Activated CD4-positive, alpha-beta memory T cell treated with anti-CD3 and anti-CD28 coated beads for 36 hours (primary cell): ENCODE measurements at places on chromosomes 3 and 15.

GRCh38 chr15:92938387-92938786 lies 38.3 kb downstream of the CHD2 start:
- no peak for DNase-seq
- peaks cover 75% of the 10 kb centered on the region for H3K36me3 ChIP-seq
- peak overlapping the region; percentile 33 for H3K27ac ChIP-seq
- H3K4me1 ChIP-seq: peaks cover 69% of the 10 kb centered on the region
- no peaks in the 10 kb centered on the region for H3K27me3 ChIP-seq

DNA sequence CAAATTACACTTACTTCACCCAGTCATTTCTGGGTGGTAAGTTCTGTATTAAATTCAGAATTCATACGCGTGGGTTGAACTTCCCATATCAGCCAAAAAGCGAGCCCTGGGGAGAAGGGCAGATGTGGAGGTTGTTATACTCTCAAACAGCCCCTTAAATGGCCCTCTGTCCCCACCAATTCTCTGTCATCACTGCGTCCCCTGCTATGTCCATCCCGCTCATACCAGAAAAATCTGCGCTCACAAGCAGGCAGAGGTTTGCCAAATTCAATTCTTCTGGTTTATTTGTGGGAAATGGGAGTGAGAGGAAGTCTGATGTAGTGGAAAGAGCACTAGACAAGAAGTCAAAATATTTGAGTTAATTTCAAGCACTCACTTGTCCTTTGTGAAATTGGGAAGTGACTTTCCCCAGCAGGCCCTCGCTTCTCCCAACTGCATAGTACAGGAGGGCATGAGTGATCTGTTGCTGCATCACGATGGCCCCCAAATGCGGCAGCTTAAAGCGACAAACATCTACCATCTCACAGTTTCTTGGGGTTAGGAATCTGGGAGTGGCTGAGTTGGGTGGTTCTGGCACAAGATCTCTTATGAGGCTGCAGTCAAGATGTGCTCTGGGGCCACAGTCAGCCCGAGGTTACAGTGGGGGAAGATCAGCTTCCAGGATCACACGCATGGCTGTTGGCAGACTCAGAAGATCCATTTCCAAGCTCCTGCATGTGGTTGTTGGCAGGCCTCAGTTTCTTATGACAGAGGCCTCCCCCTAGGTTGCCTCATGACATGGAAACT lies 67.7 kb downstream of the CPN2 start:
- DNase-seq: no peak
- no peak overlapping the region for H3K4me3 ChIP-seq
- peaks cover 2% of the 10 kb centered on the region for H3K27me3 ChIP-seq
- no peaks in the 10 kb centered on the region for H3K4me1 ChIP-seq

GRCh38 chr3:62454916-62455315 lies 81.6 kb upstream of the FEZF2 start:
- H3K4me3 ChIP-seq: no peak overlapping the region
- no peaks in the 10 kb centered on the region for H3K27me3 ChIP-seq

DNA sequence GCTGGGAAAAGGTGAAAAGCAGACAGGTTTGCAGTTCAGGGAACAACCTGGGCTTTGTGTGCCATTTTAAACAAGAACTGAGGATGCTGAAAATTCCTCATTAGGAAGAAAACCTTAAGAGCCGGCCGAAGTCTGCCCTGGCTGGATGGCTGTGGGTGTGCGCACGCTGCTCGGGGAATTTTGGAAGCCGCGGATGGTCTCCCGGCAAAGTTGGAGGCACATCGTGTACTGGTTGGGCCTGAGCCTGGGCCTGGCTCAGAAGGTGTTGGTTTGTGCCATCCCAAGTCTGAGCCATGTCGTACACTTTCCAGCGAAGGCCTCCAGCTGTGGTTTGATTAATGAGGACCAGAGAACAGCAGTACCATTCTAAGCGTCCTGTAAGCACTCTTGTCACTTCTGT lies 188.2 kb downstream of the ATP10A start:
- peaks cover 15% of the 10 kb centered on the region for H3K27me3 ChIP-seq
- H3K4me3 ChIP-seq: no peak overlapping the region
- H3K36me3 ChIP-seq: peaks cover 6% of the 10 kb centered on the region
- no peak for DNase-seq
- no peak overlapping the region for H3K27ac ChIP-seq

- H3K36me3 ChIP-seq: no peaks in the 10 kb centered on the region
- no peak for DNase-seq
- H3K27me3 ChIP-seq: peaks cover 20% of the 10 kb centered on the region
- no peak overlapping the region for H3K27ac ChIP-seq
Observed at GRCh38 chr15:89822026-89822425, 7.4 kb upstream of the ANPEP start.

- H3K27me3 ChIP-seq: peaks cover 52% of the 10 kb centered on the region
- H3K4me1 ChIP-seq: peaks cover 10% of the 10 kb centered on the region
- DNase-seq: no peak
Observed at GRCh38 chr15:83285284-83285978, 967 bp upstream of the BNC1 start.

- H3K36me3 ChIP-seq: no peaks in the 10 kb centered on the region
- H3K27ac ChIP-seq: no peak overlapping the region
- H3K27me3 ChIP-seq: no peaks in the 10 kb centered on the region
Observed at GRCh38 chr15:42592716-42593115, 17.3 kb downstream of the STARD9 start.

DNA sequence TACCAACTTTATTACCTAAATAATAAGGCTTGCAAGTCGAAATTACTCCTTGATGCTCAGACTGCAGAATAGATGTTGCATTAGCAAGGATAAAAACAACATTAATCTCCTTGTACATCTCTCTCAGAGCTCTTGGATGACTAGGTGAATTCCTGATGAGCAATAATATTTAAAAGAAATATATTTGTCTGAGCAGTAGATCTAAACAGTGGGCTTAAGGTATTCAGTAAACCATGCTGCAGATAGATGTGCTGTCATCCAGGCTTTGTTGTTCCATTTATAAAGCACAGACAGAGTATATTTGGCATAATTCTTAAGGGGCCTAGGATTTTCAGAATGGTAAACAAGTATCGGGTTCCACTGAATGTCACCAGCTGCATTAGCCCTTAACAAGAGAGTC lies 257.1 kb downstream of the TUSC7 start:
- H3K27ac ChIP-seq: no peak overlapping the region
- no peak for DNase-seq
- H3K4me3 ChIP-seq: no peak overlapping the region
- no peaks in the 10 kb centered on the region for H3K4me1 ChIP-seq

DNA sequence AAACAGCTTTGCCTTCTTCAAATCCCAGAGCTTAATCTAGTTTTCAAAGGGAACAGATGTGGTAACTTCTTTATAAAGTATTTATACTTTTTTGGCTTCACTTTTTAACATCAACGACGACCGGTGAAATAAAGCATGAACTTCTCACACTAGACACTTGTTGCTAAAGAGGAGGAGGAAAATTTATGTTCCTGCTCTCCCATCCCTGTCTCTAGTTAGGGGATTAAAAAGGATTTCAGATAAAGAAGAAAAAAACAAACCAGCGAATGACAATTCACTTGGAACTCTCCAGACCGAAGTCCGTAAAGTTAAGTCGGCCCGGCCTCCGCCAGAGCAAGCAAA lies 672 bp downstream of the NEDD4 start:
- peak overlapping the region; percentile 81 for H3K4me3 ChIP-seq
- peaks cover 11% of the 10 kb centered on the region for H3K27me3 ChIP-seq
- no peak overlapping the region for H3K27ac ChIP-seq
- H3K4me1 ChIP-seq: peaks cover 23% of the 10 kb centered on the region
- no peak for DNase-seq
- H3K36me3 ChIP-seq: no peaks in the 10 kb centered on the region

DNA sequence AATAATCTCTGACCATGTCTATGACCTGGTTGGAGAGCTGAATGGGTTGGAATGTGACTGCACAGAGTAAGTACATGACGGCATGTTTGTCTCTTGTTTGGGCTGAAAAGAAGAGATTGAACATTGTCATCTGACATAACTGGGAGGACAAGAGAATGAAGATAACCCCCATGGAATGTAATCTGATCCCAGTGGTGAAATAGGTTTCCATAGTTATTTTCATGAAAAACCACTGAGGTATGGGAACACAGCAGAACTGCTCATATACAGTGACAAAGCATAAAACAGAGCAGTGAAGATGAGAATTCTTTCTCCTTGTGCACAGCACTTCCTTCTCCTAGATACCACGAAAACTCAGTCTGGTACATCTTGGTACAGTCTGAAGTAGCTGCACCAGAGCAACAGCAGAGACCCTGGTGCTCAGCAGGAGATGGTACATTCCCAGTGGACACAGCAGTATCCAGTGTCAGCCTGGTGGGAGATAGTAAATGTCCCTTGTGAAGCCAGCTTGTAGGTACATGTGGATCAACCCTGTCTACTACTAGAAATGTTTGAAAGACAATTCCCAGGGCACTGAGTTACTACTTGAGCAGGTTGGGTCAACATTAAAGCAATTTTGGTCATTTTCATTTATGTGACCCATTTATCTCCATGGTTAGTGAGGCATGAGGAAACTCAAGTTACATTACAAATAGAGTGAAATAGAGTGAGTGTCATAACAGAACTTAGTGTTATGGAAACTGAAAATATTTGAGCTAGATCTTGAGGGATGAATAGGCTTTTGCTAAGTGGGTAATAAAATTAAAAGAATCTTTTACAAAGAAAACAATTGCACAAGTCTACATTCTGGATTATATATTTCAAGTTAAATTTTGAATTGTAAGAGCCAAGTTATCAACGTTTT lies 178.3 kb downstream of the SUCNR1 start:
- no peak for DNase-seq
- H3K4me3 ChIP-seq: no peak overlapping the region
- H3K36me3 ChIP-seq: no peaks in the 10 kb centered on the region

GRCh38 chr3:89260721-89261120 lies 153.3 kb downstream of the EPHA3 start:
- H3K36me3 ChIP-seq: no peaks in the 10 kb centered on the region
- H3K4me3 ChIP-seq: no peak overlapping the region
- no peaks in the 10 kb centered on the region for H3K4me1 ChIP-seq
- no peaks in the 10 kb centered on the region for H3K27me3 ChIP-seq

DNA sequence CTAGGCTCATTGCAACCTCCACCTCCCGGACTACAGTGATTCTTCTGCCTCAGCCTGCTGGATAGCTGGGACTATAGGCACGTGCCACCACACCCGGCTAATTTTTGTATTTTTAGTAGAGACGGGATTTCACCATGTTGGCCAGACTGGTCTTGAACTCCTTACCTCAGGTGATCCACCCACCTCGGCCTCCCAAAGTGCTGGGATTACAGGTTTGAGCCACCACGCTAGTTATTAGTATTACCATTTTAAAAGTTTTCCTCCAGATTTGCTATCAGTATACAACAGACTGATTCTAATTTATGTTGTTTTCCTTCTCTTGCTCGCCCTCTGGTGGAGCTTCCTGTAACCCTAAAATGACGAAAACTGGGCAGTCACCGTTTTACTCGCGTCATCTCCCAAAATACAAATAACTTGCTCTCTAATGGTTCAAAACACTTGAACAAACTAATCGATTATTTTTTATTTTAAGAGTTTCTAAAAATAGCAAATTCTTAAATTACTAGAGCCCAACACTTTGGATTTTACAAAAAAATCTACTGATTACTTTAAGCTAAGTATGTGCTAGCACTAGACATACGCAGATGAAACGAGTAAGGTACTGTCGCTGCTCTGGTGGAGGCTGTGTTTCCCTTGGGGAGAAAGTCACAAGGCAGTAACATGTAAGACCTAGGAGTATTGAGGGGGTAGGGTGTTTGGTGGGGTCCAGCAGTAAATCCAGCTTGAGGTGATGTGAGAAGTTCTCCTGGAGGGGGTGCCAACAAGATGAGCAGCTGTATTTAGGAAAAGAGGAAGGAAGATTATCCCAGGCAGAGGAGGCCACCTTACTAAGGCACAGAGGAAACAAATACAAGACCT lies 203.3 kb downstream of the MBNL1 start:
- peak overlapping the region; percentile 39 for H3K27ac ChIP-seq
- peaks cover 13% of the 10 kb centered on the region for H3K4me1 ChIP-seq
- H3K4me3 ChIP-seq: peak overlapping the region; percentile 39
- no peaks in the 10 kb centered on the region for H3K27me3 ChIP-seq

DNA sequence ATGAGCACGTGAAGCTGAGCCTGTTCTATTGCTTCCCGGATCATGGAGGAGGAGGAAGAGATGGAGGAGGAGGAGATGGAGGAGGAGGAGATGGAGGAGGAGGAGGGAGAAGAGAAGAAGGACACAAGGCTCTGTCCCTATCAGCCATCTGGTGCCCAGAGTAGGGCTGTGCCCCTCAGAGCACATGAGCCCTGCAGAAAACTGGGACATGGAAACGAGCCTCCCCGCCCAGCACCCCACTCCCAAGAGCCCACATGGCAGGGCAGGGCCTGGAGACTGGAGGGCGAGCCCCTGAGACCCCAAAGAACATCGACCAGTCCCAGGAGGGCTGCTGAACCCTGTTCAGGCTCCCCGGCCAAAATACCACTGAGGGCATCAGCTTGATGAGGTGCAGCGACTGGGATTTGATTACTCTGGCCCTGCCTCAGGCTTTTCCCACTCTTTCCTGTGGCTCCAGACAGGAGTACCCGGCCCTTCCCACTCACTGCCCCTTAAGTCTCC lies 285.6 kb downstream of the UACA start:
- no peak for DNase-seq
- H3K27me3 ChIP-seq: peaks cover 43% of the 10 kb centered on the region
- no peaks in the 10 kb centered on the region for H3K36me3 ChIP-seq
- no peak overlapping the region for H3K27ac ChIP-seq
- peaks cover 42% of the 10 kb centered on the region for H3K4me1 ChIP-seq

DNA sequence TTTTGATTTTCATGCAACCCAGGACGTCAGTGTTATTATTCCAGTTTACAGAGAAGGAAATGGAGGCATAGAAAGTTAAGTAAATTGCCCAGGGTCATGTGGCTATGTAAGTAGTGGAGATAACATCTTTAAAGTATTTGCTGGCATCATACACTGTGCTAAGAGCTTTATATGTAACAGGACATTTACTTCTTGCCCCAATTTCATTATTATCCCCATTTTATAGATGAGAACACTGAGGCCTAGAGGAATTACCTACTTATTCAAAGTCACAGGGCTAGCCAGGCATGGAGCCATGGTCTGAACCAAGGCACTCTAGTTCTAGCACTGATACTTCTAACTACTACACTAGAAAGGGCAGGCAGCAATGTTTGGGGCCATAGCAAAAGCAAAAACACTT lies 107.3 kb upstream of the ANKRD28 start:
- peaks cover 2% of the 10 kb centered on the region for H3K36me3 ChIP-seq
- no peaks in the 10 kb centered on the region for H3K4me1 ChIP-seq
- no peaks in the 10 kb centered on the region for H3K27me3 ChIP-seq
- no peak for DNase-seq
- H3K27ac ChIP-seq: no peak overlapping the region

GRCh38 chr3:46664971-46665762 lies 28.3 kb downstream of the ALS2CL start:
- H3K27ac ChIP-seq: no peak overlapping the region
- no peak overlapping the region for H3K4me3 ChIP-seq
- no peaks in the 10 kb centered on the region for H3K4me1 ChIP-seq

- H3K36me3 ChIP-seq: no peaks in the 10 kb centered on the region
- no peak overlapping the region for H3K27ac ChIP-seq
- H3K4me1 ChIP-seq: no peaks in the 10 kb centered on the region
- DNase-seq: no peak
Observed at GRCh38 chr3:190330936-190331734, 8.9 kb upstream of the CLDN1 start.
